ENCODE measurements at places on chromosomes 4 and X. TPM values are rescaled to one million over a fixed set of nuclear protein-coding genes. Genes with fewer than 3 reads are reported as not detected.

DNA sequence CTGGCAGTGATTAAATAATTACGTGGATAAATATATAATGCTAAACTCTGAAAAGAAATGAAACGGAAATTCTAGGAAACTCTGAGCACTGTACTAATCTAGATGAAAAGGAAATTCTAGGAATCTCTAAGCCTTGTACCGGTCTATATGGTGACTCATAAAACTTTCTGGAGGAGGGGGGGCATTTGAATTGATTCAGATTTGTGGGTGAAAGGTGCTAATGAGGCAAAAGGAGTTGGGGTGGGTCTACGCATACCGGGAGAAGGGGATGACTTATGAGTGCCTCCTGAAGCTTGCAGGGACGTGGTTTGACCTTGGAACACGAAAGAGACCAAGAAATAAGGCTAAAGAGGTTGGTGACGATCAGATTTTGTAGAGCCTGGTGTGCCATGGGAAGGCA is 151.7 kb upstream of the CASK start:
- DNase-seq, result no peak

DNA sequence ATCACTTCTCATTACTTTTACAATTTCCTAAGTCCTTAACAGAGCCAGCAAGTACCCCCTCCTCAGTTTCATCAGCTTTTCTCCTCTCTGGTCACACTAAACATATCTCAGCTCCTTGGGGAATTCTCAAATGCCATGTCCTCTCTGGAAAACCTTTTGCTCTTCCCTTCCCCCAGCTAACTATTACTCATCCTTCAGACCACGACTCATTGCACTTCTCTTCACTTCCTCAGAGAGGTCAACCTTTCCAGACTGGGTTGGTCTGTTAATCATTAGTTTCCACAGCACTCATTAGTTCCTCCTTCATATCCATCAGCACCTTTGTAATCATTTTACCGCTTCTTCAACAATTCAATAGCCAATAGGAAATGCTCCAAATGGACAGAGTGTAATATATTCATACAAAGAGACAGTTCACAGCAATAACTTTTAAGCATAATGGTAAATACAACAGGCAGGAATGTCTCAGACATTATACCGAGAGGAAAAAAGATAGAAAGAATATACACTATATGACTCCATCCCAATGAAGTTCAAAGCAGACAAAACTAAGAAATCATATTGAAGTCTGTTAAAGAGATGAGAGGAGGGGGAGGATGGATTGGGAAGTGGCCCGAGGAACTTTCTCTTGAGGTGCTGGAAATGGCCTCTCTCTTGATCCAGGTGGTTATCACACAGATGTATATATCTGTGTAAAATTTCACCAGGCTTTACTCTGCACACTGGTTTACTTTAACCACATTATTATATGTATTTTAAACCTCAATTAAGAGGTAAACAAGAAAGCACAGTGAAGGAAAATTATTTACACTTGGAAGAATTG is 39.6 kb downstream of the DDX60L start:
- DNase-seq, result no peak

- DNase-seq, result no peak
Observed at GRCh38 chr4:104682311-104682710, 187.6 kb upstream of the CXXC4 start.

FGA gene
- total RNA-seq, result not detected

CDX4 gene
- not detected for total RNA-seq

All from skin of body (tissue), 3 donors.